Stimulated activated CD8-positive, alpha-beta memory T cell treated with anti-CD3 and anti-CD28 coated beads, Interleukin-4, amount 100 ng/mL, for 1 hour (primary cell): ENCODE measurements at places on chromosomes 1 and 21.
A peak's percentile ranks its signal among the peaks of the same experiment; 100 is the strongest.

DNA sequence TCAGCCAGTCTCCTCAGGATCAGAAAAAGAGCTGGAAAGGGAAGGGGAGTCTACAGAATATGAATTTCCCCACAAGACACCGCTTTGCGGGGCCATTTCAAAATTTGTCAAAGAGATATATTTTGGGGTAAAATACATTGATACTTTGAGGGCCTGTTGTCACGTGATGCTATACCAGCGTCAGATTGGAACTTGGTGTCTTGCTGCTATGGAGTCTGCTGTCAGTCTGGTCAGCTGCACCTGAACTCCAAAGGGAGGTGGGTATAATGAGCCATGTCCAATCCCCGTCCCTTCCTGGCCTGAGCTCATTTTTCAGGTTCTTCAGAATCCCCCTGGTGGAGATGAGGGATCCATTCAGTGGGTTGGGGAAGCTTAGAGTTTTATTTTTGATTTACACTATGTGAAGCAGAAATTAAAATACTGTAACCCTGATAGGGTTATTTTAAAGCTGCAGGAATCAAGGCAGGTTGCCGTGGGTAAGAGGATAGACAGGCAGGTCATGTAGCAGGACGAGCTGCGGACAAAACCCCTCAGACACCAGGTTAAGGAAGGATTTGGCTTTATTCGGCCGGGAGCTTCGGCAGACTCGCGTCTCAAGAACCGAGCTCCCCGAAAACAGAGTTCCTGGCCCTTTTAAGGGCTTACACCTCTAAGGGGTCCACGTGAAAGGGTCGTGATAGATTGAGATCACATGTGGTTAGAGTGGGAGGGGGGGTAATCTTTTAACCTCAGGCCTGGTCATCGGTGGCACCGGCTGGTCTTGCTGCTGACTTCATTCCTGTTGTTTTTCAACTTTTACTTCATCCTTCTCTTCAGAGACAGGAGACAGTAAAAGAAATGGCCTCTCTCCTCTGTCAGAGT lies 2.2 kb upstream of the POFUT2 start:
- DNase-seq, result no peak

- no peak for DNase-seq
Observed at GRCh38 chr1:33709783-33710718, 153.8 kb upstream of the HMGB4 start.

GRCh38 chr1:8980656-8981055 lies 35.0 kb downstream of the CA6 start:
- DNase-seq, result no peak

DNA sequence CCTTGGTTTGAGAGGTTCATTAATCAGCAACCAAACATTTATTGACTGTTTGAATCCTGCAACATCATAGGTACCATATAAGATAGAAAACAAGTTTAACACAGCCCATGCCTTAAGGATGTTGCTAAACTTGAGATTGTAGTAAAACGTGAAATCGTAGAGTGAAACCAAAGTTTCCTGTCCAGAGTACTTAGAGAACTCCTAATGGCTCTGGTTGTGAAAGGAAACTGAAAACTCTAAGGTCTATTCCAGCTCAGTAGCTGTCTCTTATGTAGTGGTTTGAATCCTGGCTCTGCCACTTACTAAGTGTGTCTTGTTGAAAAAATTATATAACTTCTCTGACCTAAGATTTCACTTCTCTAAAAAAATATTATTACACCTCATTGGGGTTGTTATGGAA lies 310.9 kb downstream of the NTNG1 start:
- no peak for DNase-seq

- no peak for DNase-seq
Observed at GRCh38 chr1:42037161-42037560, 116.0 kb upstream of the GUCA2B start.

- DNase-seq, result no peak
Observed at GRCh38 chr1:230913496-230913895, 45.2 kb upstream of the C1orf198 start.

DNA sequence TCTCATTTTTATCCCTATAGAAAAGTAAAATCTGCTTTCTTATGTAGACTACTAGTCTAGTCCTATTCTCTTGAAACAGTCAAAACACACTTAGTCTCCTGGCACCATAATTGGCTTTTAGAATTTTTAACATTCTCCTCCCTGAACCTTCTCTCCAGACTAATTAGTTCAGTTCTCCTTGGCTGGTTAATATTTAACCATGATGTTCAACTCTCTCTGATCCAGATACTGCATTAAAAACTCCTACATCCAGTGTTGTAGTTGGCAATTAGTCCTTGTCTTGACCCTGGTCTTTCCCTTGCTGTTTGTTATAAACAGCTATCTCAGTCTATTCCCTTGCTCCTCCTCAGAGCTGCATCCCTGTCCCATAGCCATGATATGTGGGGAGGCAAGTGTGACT lies 422.9 kb upstream of the BEND5 start:
- DNase-seq, result no peak

DNA sequence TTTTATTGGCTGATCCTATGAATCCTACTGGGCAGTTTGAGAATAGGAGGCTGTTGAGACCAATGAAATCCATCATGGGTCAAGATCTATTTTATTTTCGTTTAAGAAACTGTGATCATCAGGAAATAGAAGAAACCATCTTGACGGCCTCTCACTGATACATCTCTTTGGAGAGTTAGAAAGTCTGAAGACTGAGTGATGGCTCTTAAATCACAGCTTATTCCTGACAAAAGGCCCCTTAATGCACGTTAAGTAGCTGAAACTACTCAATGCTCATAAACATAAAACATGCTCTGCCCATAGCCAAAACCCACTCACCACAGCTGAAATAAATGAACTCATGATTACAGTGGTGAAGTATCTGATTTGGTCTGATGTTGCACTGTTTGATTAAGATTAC lies 784.5 kb upstream of the NEGR1 start:
- DNase-seq, result no peak

DNA sequence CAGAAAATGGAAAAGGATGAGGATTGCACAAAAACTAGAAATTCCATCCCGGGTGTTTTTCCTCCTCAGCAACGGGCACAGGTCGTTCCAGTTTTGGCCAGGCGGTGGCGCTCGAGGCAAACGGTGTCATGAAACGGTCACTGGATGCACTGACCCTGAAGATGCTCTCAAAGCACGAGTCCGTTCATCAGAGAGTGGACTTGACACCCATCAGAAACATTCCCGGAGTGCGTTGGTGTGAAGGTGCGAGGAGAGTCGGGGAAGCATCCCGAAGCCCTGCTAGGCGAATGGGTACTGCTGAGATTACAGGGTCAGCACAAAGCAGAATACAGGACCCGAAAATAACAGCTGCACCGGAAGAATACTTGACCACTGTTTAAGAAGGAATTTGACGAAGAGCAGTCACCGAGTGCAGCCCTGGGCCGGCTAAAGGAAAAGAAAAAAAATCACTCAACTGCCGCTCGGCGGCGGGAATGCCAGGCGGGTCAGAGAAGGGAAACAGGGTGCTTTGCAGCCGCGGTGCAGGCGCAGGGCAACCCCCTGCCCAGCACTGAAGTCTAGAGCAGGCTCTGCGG lies 71.7 kb upstream of the ETS2 start:
- DNase-seq, result peak; percentile 53

DNA sequence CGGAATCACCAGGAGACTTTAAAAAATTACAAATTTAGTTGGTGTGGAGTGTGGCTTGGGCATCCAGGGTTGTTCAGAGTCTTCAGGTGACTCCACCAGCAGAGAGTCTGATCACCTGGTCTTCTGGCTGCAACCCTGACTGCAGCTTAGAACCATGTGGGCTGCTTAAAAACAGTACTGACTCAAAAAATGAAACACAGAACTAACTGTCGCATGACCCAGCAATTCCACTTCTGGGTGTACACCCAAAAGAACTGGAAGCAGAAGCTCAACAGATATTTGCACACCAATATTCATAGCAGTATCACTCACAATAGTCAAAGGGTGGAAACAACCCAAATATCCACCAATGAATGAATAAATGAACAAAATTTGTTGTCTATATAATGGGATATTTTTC lies 17.3 kb downstream of the TLR5 start:
- no peak for DNase-seq

DNA sequence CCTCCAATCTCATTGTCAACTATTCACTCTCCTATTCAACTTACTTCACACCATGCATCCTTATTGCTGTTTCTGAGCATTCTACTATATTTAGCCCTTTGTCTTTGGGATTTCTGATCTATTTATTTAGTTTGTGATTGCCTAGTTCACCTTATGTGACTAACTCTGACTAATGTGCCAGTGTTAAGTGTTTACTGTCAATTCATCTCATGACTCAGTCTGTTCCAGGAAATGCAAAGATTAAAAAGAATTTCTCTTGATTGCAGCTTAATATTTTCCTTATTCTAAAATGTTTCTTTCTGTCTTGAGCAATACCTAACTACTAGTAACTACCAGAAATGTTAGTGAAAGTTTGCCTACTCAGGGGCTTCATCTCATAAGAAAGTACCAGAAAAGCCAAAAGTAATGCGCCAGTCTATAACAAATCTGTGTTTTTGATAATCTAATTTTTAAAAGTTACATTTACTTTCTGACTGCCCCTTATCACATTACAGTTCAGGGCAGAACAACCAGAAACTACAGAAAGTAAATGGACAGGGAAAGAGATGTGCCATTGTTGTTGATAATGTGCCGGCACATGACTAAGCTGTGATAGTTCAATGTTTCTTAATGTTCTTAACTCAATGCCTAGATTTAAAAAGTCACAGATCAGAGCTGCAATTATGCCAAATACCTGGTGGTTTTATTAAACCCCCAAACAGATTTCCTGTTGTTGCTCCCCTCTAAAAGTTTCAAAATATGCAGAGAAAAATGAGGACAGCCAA lies 556.5 kb downstream of the PTBP2 start:
- DNase-seq, result no peak

GRCh38 chr1:191405417-191405816 lies 752.8 kb upstream of the RGS18 start:
- DNase-seq, result no peak

GRCh38 chr1:172487550-172487949 lies 43.7 kb upstream of the PIGC start:
- DNase-seq, result no peak
